ENCODE measurements at places on chromosomes 3 and 15.

GRCh38 chr15:23570486-23570885, 5.0 kb downstream of the MKRN3 start:
- no peak for DNase-seq

DNA sequence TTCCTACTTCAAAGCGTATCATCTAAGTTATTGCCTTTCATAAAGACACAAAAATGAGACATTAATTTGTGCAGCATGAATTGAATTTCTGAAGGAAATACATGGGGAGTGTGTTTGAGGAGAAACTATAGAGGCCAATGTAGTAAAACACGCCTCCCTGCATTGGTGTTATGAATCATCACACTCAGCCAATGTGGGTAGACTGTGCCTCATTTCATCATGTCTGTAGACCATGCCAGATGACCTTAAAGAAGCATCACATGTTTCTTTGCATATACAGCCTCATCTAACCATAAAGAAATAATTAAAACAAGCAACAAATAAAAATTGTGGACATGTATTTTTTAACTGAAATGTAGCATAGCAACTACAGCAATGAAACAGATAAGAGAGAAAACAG, 486.0 kb upstream of the ADAMTS9 start:
- no peak for DNase-seq

DNA sequence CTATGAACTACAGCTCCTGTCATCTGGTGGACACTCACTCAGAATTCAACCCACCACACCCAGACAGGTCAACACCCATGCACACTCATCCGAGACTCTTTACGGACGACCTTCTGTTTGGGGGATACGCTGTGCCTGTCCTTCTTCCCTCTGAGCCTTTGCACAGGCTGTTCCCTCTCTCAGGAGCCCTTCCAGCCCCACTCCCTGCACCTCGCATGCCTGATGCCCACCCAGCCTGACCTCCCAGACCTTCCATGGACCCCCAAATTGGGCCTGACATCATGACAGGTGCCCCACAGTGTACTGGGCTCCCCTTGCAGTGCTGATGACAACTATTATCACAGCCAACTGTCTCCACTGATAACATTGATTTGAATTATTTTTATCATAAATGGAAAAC, 135.8 kb downstream of the NSMCE3 start:
- DNase-seq: no peak

DNA sequence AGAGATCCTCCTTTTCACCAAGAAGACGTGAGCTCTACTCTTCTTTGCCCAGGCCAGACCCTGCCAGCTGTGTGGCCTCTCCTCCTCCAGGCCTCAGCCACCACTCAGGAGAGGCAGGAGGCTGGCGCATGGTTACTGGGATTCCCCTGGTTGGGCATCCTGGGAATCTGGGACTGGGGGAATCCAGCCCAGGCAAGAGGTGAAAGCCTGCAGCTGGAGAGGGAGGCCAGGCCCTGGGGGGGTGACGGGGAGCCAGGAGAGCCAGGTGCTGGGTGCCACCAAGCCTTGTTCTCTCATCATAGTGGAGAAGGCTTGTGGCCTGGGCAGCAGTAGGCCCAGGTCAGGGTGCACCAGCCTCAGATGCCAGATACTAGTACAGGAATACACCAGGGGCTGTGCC, 6.2 kb downstream of the CCDC9B start:
- DNase-seq: no peak

GRCh38 chr3:194930377-194931204, 244.9 kb downstream of the FAM43A start:
- peak; percentile 41 for DNase-seq

- DNase-seq: no peak
Measured at GRCh38 chr15:60634815-60635214, 155.9 kb upstream of the ICE2 start.

DNA sequence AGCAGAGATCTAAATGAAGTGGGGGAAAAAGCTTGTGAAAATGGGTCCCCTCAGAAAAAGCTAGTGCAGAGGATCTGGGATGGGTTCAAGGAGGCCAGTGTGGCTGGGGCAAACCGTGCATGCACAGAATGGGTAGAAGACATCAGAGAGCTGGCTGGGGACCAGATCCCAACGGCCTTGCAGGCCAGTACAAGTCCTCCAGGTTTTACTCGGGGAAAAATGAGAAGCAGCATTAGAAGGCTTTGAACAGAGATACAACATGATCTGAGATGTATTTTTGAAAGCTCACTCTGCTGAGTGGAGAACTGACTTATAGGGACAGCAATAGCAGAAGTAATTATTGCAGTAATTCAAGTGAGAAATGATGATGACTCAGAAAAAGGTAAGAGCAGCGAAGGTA, 114.5 kb downstream of the HERC1 start:
- DNase-seq: no peak

DNA sequence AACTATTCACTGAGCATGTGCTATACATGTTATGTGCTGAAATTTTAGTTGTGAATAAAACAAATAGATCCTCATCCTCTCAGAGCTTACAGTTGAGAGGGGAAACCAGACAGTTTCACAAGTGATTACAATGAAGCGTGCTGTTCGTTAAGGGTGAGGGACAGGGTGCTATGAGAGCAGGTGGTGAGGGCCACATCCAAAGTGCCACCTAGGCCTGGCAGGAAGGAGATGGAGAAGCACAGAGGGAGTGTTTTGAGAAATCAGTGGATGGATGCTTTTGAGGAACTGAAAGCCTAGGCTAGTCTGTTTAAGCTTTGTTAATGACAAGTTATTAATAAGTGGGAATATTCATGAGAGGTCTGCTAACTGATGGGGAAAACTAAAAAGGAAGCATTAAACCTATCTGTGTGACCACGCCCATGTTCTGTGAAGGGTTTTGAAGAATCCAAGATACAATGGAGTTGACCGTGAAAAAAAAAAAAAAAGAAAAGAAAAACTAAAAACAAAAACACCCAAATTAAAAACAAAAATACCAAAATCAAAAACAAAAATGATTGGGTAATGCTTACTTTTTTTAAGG, 7.3 kb downstream of the MCTP2 start:
- DNase-seq: no peak

GRCh38 chr15:64912379-64913325, 950 bp downstream of the ANKDD1A start:
- DNase-seq: no peak

DNA sequence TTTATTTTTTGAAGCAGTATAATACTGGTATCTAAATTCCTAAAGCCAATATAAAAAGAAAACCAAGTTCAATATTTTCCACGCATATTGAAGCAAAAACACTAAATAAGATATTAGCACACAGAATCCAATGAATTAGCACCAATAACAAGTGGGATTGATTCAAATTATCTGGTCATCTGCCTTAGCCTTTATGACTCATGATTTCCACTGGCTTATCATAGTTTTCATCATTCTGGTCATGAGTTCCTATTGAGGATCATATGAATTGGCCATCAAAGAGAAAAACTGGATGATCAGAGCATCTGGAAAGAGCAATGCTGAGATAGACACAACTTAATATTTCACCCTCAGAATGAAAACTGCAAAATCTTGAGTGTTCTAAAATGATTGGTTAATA, 809.9 kb downstream of the MCTP2 start:
- DNase-seq: no peak

DNA sequence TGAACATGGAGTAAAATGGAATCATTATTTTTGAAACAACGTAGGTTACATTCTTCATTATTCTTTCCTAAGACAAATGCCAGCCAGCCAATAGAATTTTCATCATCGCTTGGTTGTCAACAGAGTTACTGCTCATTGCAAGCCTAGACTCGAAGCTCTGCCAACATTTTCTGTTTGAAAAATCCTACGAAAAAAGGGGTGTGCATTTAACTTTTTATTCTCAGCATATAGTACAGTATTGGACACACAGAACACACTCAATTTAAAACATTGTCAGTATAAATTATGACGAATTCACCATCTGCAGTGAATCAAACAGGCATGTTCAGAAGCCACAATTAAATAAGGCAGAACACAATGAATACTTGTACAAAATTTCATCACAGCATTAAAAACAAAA, 232.1 kb downstream of the NR1D2 start:
- no peak for DNase-seq

DNA sequence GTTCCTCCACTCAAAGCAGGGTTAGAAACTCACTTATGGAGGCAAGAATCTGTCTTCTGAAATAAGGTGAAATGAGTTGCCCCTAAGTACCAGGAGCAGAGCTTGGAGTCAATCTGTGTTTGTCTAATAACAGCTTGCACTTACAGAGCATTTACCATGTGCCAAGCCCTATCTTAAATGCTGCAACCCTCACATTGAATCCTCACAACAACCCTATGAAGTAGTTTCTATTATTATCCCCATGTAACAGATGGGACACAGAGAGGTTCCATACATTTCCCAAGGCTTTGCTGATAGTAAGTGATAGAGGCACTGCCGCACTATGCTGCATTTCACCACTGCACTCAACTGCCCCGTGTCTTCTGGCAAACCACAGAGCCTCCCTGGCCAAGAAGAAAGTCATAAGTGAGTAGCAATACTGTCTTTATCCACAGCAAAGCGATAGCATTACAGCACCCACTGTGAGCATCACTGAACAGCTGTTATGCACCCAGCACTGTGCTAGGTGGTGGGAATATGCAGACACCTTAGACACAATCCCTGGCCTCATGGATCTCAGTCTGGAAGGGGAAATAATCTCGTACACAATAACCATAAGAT, 141.5 kb downstream of the SSR3 start:
- DNase-seq: no peak

- DNase-seq: no peak
Measured at GRCh38 chr3:53544357-53544756, 49.9 kb downstream of the CACNA1D start.

DNA sequence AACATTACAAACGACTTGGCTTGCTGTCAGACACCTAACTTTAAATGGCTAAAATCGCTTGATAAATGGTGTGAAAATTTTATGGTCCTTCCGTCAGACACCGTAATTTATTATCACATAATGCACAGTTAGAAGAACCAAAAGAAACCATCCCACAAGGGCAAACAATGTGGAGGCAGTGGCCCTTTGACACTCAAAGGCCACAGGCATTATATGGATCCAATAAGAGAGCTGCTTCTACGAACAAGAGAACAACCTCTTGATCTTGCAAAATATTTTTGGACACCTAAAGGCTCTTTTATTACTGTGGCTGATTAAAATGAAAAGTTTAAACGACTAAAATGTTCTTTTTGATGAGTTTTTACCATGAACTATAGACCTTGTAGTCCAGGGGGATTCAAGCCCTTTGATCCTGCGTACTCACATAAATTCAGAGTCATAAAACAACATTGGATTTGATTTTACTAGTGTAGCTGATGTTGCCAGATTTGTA, 202.8 kb downstream of the FMN1 start:
- no peak for DNase-seq

DNA sequence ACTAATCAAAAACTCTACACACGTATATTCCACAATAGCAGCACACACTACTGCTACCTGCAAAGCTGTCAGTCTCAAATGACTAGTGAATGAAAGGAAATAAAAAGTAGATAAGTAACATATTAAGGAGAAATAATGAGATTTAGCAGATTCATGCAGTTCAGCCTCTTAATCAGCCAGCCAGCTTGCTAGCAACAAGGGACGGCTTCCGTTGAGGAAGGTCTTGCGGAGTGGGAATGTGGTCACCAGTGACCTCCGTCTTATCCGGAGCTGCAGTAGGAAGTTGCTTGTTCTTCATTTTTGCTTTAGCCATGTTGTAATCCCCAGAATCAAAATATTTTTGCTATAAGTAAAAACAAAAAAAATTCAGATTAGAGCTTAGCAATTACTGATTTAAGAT, 17.1 kb downstream of the ARPP19 start:
- no peak for DNase-seq

DNA sequence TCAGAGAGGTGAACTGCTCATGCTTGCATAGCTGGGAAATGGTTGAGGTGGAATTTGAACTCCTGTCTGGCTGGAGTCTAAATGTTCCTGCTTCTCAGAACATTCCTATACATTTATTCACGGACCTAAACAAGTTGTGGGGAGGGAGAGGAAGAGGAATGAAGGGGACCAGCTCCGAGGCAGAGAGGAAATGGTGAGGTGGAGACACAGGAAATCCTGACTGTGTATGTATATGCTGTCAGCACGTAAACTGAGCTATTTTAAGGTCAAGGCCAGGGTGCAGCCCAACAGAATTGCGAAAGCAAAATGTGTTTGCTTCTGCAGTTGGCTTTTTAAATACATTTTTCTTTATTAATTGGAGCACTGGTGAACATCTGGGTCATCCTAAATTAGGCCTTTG, 74.1 kb upstream of the POMGNT2 start:
- no peak for DNase-seq

DNA sequence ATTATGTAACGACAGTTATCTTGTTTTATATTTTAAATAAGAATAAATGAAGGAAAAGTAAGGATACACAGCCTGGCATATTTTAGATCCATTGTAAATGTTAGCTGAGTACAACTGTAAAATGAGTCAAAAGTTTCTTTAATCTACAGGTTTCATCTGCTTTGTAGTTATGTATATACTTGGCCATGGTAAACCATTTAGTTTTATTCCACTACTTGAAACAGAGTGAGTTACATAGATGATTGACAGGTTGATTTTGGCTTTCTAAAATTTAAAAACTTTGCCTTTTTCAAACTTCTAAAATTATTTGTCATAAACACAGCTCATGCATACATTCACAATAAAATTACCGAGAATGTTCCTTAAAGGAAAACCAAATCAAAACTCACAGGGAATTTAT, 371.2 kb downstream of the ROBO1 start:
- DNase-seq: no peak

- DNase-seq: peak; percentile 13
Measured at GRCh38 chr15:82870727-82871320, 61.4 kb downstream of the WHAMM start.

DNA sequence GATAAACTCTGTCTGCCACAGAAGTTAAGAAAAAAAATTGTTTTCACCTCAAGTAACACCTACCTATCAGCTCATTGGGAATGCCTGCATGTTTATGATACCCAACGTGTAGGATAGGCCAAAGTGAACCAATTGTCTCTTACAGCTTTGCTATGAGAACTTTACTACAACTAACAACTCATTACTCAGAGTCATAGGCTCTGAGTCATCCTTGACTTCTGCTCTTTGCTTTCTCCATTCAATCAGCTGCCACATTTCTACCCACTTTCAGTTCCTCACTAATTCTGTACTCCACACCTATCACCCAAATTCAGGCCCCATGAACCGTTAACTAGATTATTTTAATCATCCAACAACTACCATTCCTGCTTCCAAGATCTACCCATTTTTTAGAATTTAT, 843.9 kb downstream of the TUSC7 start:
- DNase-seq: no peak

DNA sequence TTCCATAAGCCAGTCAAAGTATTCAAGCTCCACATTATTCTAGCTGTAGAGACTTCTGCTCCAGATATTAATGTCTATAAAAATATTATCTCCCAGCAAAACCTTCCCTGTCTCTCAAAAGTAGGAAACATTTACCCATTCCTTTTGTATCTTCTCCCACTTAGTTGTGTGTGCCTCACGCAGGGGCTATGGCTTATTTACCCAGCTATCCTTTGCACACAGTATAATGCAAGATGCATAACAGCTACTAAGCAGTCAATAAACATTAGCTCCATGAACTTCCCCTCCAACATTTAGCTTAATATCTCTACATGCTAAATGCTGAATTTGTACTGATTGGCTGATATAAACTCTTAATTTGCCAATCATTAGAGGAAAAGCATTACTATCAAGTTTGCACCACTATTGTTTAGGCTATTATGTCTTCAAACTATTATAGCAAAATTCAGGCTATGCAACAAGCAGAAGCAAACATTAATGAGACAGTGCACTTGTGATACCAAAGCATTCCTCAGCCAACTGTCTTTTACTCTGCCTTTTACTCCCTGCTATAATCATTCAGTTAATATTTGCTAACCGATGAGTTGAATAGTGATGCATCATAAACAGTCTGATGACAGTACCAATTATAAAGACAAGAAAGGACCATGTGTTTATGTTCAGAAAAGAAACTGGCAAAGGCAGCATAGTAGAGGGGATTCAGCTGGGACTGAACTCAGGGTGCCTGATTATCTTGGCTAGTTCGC, 81.2 kb downstream of the PLCH1 start:
- no peak for DNase-seq
